ENCODE measurements at places on chromosomes 1 and 21.

DNA sequence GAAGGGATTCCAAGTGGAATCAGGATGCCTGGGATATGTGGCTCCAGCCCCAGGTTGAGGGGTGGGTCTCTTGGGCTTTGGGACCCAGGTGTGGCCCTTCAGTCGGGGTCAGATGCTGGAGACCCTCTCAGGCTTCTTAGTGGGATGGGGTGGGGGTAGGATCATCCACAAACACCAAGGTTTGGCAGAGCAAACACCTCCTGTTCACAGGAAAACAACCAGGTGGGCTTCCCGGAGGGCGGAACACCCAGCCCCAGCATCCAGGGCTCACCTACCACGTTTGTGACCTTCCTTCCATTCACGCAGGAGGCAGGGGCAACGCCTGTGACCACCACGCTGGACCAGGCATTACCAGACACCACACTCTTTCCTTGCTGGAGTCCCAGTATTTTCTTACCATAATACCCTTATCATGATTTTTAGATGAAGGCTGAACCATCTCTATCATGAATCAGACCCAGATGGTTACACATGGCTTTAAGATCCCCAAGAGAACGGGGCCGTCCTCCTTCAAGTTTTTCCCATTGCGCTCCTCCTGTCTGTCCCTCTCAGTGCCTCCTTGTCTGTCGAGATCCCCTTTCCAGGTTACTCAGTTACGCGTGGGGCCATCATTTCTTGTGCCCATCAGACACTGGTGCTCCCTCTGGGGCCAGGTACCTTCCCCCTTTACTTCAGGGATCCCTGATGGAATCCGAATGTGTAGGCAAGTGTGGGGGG, 428.2 kb downstream of the NPHP4 start:
- DNase-seq: no peak

DNA sequence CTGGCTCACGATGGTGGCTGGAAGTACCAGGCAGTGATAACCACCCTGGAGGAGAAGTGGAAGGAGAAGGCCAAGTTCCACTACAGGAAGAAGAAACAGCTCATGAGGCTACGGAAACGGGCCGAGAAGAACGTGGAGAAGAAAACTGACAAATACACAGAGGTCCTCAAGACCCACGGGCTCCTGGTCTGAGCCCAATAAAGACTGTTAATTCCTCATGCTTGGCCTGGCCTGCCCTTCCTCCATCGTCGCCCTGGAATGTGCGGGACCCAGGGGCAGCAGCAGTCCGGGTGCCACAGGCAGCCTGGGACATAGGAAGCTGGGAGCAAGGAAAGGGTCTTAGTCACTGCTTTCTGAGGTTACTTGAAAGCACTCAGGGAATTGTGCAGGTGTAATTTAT, 10.8 kb downstream of the IL24 start:
- no peak for DNase-seq

DNA sequence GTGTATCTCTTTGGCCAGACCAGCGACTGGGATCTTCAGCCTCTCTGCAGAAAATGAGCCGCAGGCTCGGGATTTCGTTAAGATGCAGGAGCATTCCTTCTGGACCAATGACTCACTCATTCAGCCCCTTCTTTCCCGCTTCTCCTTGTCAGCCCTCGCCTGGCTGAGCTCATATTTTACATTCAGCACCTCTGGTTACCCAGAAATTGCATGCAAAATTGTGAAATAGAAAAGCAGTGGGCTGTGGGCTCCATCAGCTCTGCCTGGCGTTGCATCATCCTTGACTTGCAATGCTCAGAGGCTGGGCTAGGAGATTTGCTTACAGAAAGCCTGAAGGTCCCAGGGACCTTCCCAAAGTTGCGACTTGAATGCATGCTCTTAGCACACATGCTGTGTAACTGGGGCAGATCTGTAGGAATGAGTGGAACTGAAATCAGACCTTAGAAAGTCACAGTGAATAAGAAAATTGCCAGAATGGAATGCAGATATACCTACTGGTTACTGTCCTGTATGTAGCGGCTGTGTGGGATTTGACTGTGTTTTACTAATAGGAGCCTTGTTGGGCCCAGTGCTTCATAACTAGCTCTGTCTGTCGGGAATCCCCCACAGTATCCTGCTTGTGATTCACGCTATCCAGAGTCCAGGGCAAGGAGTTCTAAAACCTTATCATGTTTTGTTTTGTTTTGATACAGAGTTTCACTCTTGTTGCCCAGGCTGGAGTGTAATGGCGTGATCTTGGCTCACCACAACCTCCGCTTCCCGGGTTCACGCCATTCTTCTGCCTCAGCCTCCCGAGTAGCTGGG, 444.8 kb downstream of the KIF26B start:
- DNase-seq: peak; percentile 99

GRCh38 chr1:201447903-201448871, 20.8 kb downstream of the PHLDA3 start:
- peak; percentile 57 for DNase-seq

DNA sequence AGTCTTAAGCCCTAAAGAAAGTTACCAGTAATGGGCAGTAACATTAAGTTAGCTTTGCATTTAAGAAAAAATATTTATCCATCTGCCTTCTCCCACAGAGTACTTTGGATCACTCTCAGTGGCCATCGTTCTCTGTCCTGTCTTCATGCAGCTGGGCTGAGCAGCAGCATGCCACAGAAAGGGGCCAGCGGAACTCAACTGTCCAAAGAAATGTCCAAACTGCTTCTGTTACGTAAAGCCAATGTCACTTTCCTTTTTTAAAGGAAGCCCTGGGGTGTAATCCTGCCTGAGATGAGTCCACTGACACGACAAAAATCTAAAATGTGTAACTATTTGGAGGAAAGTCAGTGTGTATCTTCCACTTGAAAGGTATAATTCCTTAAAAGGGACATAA, 291.6 kb downstream of the SMYD3 start:
- peak; percentile 18 for DNase-seq

DNA sequence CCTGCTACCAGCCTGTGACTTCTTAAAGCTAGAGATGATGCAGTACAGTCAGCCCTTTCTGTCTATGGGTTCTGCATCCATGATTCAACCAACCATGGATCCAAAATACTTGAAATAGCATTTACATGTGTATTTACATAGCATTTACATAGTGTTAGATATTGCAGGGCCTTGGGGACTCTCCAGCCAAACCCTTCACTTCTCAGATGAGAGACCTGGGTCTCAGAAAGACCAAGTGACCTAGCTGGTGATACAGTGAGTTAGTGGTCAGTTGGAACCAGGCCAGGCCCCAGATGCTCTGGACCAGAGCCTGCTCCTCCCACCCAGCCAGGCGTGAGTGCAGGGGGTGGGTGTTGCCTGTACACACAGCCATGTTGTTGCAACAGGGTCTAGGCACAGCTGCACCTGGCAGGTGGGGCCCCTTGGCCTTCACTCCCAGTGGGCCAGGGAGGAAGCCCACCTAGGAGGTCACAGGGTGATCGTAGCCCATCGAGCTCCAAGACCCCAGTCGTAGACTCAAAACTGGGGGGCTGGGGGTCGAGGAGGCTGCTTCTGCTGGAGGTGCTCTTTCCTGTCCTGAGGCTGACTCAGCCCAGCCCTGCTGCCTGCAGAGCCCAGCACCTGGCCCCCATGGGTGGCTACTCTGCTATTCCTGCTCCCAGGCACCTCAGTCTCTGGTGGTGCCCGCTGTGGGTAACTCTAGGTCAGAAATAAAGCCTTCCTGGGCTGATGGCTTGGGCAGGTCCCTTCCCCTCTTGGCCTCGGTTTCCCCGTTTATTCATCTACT, 7.7 kb downstream of the TMEM61 start:
- DNase-seq: no peak

DNA sequence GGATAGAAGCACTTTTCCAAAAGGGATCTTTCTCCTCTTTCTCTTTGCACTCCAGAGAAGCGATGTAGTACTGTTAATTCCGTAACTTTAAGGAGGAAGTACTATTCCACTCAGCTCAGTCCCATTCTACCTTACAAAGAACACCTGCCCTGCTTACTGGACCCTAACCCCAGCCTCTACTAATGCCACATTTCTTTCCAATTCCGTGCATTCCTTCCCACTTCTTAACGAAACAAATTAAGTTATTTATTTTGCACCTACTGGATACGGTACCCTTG, 511 bp downstream of the NDC1 start:
- peak; percentile 0 for DNase-seq

DNA sequence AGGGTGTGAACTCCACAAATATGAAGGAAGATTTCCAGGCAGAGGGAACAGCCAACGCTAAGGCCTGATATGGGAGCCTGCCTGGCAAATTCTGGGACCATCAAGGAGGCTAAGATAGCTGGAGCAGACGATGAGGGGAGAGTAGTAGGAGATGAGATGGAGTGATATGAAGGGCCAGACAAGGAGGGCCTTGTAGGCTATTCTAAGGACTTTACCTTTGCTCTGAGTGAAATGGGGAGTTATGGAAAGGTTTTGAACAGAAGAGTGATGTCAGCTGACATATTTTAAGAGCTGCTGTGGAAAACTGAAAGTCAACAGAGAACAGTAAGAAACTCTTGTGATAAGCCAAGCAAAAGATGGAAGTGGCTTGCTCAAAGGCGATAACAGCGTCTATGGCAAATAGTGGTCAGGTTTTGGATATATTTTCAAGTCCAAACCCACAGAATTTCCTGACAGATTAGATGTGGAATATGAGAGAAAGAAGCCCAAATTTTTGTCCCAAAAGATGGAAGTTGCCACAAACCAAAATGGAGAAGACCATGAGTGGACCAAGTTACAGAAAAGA, 2.1 kb upstream of the TP53BP2 start:
- DNase-seq: no peak

GRCh38 chr1:101101360-101101759, 75.8 kb upstream of the DPH5 start:
- peak; percentile 11 for DNase-seq

- no peak for DNase-seq
Measured at GRCh38 chr1:228347181-228347580, 59.5 kb downstream of the TRIM11 start.

DNA sequence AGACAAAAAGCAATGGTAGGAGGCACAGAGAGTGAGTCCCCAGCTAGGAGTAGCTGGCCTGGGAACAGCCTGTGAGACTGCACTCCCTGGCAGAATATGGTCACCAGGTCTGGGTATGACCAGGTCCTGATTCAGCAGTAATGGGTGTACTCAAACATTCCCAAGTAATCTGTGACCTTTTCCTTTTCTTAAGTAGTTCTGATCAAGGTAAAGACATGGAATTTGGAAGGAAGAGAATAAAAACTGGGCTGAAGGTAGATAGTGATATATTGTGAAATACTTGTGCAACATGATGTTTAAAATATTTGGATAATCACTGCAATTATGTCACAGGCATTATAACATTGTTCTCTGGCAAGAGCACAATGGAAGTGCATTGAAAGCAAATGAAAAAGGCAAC, 147.2 kb upstream of the DPYD start:
- DNase-seq: no peak

DNA sequence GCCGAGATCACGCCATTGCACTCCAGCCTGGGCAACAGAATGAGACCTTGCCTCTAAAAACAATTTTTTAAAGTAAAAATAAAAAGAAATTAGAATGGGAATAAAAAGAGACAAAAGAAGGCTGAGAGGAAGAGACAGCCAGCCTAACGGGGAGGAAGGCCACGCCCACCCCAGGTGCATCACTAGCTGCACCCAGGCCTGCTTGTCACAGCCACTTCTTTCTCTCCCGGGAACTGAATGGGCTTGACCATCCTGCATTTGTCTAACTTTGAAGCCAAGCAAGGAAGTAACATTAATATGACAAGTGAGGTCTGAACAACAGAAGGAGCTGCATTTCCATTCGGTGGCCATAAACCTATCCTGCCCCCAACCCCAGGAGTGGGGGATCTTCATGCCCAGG, 20.8 kb upstream of the EFNA1 start:
- DNase-seq: no peak

GRCh38 chr1:117473063-117473462, 105.8 kb downstream of the MAN1A2 start:
- DNase-seq: no peak

- peak; percentile 54 for DNase-seq
Measured at GRCh38 chr1:40476924-40477677, at the start of gene ZFP69. Gene ZFP69, plus strand, starts transcription at chr1:40477290. Its CDS starts 2,072 bp downstream, at chr1:40479362.

DNA sequence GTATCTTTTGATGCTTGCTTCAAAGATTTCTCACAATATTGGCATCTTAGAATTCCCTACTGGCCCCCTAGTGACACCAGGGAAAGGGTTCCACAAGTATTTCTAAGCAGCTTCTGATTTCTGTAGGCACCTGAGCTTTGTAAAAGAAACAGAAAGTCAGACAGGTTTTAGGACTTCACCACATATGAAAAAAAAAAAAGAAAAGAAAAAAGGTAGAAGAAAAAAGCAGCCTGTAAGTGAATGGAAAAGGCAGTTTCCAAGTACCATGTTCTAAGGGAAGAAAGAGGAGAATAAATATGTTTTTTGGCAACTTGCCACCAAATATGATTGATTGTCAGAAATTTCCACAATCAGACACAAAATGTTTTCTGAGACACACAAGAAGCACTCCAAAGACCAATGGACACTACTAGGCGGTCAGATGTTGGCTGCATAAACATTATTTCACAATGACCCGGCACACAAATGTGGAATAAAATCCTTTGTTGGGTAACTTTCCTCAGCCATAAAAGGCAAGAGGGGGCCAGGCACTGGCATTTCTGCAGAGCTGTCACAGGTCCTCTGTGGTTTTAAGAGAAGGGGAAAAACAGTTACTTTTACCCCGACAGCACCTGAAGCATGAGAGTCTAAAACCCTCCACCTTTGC, 12.7 kb upstream of the CPLANE2 start:
- peak; percentile 63 for DNase-seq

DNA sequence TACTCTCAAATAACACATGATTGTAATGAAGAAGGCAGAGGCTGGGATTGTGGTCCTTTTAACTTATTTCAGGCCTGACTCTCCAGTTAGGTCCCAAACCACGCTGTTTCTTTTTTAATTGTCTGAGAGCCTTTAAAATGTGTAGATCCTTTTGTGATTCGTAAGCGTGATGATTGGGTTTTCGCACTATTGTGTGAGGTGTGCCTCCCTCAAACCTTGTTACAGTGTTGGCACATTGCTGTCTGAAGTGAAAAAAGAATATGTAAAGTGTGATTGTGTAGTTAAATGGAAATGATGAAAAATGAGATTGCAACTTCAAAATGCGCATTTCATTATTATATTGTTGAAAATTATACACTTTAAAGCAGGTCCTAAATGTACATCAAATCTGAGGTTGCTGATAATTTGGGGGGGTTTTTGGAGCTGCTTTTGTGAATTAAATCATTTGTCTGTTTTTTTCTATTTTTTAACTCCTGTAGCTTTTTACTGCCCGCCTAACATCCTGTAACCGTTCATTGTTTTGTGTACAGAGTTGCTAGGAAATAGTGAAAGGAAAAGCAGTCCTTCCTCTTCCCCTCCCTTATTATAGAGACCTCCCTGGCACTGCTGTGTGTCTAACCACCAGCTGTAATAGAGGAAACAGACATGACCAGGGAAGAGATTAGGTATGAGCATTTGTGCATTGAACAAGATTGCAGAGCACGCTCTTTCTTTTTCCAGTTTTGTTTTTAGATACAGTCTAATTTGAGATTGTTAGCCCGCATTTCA, 43.3 kb downstream of the IARS2 start:
- no peak for DNase-seq

GRCh38 chr1:2135941-2136340, 58.6 kb downstream of the FAAP20 start:
- DNase-seq: no peak

GRCh38 chr1:228452194-228453021, 34.8 kb upstream of the RNF187 start:
- peak; percentile 33 for DNase-seq

GRCh38 chr1:86991549-86992186, 77.2 kb downstream of the HS2ST1 start:
- no peak for DNase-seq

- DNase-seq: no peak
Measured at GRCh38 chr1:25361901-25362300, 23.8 kb downstream of the TMEM50A start.

- no peak for DNase-seq
Measured at GRCh38 chr1:218658269-218658668, 313.1 kb downstream of the TGFB2 start.

GRCh38 chr1:192887426-192887825, 78.6 kb downstream of the RGS2 start:
- no peak for DNase-seq
